ENCODE measurements at places on chromosomes 5 and 9.

- DNase-seq = no peak
Measured at GRCh38 chr5:113776168-113776567, 262.7 kb downstream of the YTHDC2 start.

GRCh38 chr5:24208686-24209106 is 436.1 kb downstream of the CDH10 start:
- no peak for DNase-seq

GRCh38 chr5:10293907-10294662 is 13.6 kb downstream of the CMBL start:
- no peak for DNase-seq

- no peak for DNase-seq
Measured at GRCh38 chr5:154260224-154260927, 69.8 kb downstream of the GALNT10 start.

DNA sequence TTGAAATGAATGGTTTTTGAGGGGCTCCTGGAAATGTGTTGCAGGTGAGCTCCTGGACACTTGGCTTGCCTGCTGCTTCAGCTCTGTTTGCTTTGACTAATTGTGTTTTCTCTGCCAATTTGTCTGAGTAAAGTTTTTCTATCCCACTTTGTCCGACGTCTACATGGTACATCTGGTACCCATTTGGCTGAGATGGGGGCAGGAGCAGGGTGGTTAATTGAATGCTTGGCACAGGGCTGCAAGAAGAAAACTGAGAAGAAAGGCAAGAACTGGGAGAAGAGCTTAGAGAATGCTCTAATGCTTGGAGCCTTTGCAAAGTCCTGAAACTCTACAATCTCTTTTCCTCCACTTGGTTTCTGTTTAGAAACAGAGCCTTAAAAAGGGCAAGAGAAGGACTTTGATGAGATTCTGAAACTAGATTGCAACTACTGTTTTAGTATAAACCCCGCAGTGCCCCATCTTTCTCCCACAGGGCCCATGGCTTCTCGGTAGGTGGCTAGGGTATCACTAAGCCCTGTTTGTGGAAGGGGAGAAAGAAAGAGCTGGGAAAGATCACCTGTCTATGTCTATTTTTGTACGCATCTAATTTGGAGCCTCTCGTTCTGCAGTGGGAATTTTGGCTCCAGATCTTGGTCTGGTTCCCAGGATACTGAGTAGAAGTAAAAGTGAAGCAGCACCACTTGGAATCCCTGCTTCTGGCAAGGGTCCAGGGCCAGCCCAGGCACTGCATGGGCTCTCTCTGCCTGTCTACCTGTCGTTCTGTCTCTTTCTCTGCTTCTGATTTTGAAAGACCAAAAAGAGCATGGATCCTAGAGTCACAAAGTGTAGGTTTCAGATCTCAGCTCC is 214.4 kb downstream of the SEMA6A start:
- no peak for DNase-seq

DNA sequence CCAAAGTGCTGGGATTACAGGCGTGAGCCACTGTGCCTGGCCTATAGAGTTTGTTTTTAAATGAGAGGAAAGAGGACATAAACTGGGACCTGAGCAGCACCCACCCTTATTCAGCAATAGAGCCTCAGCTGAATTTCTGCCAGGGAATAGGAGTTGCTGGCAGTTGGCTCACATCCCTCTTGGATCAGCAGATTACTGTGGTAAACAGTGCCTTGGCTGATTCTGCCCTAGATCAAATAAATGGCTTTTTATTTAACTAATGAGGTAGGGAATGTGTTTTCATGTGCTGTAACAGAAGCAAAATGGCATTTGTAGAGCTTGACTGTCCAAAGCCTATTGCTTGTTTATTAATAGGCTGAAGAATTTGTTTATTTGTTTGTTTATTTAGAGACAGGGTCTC is 2.1 kb downstream of the ARHGEF37 start:
- no peak for DNase-seq

GRCh38 chr9:96136992-96137670 is 164.8 kb downstream of the HSD17B3 start:
- peak; percentile 24 for DNase-seq

DNA sequence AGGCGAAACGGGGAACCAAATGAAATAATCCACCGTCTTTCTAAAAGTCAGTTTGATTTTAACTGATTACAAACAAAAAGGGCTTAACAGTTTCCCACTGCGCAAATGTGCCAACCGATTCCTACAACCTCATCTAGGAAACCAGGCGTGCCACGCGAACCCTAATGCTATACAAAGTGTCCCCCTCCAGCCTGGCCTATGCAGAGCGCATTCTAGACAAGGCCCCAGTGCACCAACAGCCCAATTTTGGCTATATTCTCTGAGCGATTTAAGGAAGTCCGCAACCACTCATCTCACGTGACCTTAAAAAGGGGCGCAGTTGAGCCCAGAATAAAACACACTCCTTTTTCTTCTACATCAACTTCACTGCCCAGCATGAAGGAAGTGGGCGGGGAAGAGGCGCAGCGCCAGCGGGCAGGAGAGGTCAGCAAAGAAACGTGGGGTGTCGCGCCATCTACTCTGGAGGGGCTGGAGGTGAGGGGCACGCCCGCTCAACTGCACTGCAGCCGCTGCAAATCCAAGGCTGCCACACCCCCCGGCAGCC is 779 bp downstream of the FAM13B start:
- DNase-seq = peak; percentile 64

GRCh38 chr9:36834736-36835135 is 199.3 kb downstream of the PAX5 start:
- no peak for DNase-seq

- no peak for DNase-seq
Measured at GRCh38 chr9:80948876-80949275, 740.5 kb downstream of the TLE1 start.

DNA sequence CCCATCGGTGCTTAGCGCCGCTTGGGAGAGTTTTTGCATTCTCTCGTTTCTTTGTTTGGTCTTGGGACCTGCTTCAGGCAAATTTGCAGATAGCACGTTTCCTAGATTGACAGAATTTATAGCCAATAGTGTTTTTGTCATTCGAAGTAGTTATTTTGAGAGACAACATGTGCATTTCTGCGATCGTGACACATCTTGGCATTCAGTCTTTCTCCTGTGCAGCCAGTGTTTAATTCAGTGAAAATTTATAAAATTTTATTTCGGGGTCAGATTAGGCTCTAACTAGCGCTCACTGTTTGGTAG is 830 bp downstream of the PRRC1 start:
- DNase-seq = peak; percentile 41

GRCh38 chr5:155274484-155274883 is 260.9 kb downstream of the KIF4B start:
- no peak for DNase-seq

DNA sequence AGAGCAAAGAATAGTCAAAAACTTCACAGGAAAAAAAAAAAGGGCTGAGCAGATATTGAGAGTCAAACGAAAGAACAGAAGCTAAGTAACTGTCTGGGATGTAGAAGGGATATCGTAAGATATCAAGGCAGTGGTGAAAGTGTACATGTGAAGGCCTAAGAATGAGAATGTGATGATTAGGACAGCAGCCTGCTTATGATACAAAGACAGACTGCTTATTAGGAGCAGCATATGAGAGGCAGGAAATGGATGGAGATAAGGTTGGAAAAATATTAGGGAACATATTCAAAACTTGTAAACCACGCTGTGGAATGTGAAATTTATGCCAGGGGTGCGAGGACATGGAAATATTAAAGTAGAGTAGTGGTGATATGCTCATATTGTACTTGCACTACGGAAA is 133.1 kb upstream of the FAM174A start:
- no peak for DNase-seq

DNA sequence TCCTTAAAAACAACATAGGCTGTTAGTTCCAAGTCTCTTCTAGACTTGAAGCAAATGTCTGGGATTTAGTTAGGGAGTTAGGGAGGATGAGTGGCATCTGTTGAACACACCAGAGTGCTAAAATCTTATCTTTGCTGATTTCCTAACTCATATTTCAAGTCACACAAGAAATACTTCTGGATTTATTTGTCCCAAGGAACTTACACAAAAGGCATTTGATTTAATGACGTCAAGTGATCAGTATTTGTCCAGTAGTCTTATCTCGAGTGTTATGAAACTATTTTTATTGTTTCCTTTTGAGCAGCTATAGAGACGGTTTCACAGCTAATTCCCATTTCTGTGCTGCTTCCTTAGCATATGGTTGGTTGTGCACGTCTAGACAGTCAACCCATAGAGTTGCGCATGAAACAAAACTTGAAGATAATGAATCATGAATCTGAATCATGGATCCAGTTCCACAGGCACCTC is 140.5 kb upstream of the TUT7 start:
- no peak for DNase-seq

DNA sequence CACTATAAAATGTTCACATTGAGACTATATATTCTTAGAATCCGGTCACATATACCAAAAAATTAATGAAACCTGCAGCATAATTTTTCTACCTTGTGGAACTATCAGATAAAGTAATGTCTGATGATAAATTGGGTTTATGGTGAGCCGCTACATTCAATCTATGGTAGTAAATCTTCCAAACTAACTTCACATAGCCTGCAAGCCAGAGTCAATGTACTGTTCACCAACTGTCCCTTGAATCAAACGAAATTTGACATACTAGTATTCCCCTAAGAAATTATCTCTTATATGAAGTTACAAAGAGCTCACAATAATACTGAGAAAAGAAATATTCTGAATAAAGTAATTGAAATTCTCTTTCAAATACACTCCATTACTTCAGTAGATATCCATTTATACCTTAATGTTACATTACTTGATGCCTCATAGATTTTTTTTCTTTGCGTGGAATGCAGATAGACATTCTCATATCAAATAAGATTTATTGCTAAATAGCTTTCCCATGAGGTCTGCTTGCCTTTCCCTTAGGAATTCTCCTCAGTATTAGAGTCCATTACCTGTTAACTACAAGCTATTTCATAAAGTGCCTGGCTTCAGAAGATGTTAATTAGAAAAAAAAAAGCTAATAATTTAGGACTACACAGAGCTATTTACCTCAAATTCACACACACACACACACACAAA is 169.5 kb downstream of the PTPRD start:
- DNase-seq = no peak

DNA sequence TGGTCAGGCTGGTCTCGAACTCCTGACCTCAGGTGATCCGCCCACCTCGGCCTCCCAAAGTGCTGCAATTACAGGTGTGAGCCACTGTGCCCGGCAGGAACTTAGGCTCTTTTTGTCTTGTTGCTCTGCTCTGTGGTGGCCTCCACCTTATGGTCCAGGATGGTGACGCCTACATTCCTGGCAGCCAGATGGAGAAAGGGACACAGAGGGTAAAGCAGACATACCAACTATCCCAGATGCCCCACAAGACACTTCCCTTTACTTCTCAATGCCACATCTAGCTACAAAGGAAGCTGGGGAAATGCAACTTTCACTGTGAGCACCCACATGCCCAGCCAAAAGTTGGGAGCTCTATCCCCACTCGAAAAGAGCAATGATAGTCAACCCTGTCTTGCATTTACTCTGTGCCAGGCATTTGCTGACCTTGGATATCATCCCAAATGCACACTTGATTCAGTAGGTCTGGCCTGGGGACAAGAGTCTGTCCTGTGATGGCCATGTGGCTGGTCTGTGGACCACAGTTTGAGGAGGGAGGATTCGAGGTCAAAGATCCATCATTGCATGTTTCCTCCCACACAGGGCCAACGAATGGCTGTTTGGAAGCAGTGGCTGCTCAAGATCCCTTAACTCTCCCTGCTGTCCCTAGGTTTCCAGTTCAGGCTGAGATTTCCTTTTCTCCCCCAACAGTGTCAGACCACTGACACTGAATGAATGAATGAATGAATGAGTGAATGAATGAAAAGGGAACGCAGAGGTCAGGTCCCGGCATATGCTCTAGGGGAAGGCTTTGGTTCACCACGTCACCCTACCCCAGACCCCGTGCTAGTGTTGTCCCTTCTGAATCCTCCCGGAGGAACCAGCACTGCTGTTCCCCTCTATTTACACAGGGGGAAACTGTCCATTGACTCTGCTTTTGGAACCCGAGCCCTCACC is 1.4 kb upstream of the ERGIC1 start:
- no peak for DNase-seq

GRCh38 chr9:119736491-119737454 is 367.5 kb upstream of the BRINP1 start:
- DNase-seq = no peak

- no peak for DNase-seq
Measured at GRCh38 chr9:110072597-110073355, 135.2 kb downstream of the C9orf152 start.

DNA sequence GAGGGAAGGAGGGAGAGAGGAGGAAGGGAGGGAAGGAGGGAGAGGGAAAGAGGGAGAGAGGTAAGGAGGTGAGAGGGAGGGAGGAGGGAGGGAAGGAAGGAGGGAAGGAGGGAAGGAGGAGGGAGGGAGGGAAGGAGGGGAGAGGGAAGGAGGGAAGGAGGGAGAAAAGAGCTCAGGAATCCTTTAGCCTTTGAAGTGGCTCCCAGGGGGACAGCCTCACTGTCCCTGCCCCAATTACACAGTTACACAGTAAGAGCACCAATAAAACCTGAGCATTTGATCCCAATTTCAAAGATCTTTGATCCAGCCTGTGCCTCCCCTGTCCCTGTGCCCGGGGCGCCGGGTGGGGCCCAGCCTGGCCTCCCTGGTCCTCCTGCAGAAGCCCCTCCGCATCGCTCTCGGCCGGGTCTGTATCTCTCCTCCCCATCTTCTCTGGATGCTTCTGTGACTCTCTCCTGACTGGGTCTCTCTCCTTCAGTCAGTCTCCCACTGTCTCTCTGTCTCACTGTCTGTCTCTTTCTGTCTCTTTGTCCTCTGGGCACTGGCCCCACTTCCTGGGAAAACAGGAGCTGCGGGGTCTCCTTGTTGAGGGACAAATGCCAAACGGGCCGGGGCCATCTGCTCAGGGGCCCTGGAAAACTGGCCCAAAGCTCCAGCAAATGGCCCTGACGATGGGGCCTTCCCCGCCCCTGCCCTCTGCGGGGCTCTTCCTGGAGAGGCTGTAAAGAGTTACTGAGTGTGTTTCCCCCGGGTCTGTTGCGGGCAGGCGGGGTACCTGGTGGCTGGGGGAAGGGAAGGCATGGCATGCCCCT is 54.2 kb upstream of the EGFL7 start:
- no peak for DNase-seq

- no peak for DNase-seq
Measured at GRCh38 chr9:138025908-138026307, 148.3 kb downstream of the CACNA1B start.

- no peak for DNase-seq
Measured at GRCh38 chr9:110655754-110656641, 12.6 kb upstream of the MUSK start.

- no peak for DNase-seq
Measured at GRCh38 chr9:126599047-126599650, 14.6 kb upstream of the LMX1B start.

DNA sequence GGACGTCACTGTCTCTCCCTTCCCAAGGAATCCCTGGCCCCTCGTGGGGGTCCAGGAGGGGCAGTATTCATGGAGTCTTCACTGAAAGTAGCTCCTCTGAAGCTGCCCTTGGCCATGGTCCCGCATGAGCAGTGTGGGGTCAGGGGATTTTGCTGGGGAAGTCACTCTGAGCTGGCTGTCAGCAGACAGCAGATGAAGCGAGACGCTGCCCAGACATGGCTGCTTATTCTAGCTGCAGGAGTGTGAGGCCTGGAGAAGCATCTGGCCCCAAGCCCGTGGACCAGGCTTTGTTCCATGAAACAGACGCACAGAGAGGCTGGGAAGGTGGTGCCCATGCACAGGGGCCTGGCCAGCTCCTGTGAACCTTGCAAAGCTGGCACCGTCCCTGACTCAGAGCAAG is 21.5 kb upstream of the ASS1 start:
- DNase-seq = no peak

- DNase-seq = no peak
Measured at GRCh38 chr5:129945028-129945427, 40.8 kb downstream of the CHSY3 start.

GRCh38 chr5:35626108-35626507 is 8.4 kb downstream of the SPEF2 start:
- peak; percentile 58 for DNase-seq

GRCh38 chr5:35776757-35777156 is 79.9 kb upstream of the IL7R start:
- DNase-seq = no peak
